ENCODE measurements at places on chromosomes 3 and 15.

DNA sequence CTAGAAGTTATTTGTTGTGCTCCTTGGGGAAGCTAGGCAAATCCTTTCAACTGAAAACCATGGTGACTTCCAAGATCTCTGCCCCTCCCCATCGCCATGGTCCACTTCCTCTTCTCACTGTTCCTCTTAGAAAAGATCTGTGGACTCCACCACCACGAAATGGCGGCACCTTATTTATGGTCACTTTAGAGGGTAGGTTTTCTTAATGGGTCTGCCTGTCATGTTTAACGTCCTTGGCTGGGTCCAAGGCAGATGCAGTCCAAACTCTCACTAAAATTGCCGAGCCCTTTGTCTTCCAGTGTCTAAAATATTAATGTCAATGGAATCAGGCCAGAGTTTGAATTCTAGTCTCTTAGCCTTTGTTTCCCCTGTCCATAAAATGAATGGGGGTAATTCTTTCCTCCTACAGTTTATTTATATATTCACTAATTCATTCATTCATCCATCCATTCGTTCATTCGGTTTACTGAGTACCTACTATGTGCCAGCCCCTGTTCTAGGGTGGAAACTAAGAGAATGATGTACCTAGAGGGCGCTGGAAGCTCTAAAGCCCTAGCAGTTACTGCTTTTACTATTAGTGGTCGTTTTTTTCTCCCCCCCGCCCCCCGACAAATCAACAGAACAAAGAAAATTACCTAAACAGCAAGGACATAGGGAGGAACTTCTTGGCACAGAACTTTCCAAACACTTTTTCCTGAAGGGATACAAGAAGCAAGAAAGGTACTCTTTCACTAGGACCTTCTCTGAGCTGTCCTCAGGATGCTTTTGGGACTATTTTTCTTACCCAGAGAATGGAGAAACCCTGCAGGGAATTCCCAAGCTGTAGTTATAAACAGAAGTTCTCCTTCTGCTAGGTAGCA is 657 bp downstream of the PATL2 start:
- DNase-seq, result no peak

- DNase-seq, result no peak
Measured at GRCh38 chr3:23320586-23321570, 117.8 kb downstream of the UBE2E2 start.

GRCh38 chr3:76011121-76011520 is 225.8 kb upstream of the ZNF717 start:
- DNase-seq, result no peak

DNA sequence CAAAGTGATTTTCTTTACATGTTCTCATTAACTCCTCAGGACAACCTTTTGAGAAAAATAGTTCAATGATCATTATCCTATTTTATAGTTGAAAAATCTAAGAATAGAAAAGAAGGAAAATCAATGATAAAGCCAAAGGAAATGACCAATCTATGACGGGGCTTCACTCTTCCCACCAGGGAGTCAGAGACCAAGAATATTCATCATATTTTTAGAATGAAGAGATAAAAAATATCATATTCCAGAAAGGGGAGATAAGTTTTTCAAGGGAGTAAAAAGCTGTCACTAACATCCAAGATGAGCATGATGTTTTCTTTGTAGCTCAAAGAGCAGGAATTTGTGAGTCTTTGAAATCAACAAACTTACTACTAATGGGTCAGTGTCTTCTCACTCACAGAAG is 71.5 kb upstream of the LPP start:
- DNase-seq, result no peak

- DNase-seq, result peak; percentile 60
Measured at GRCh38 chr3:71130471-71131374, 452.8 kb downstream of the FOXP1 start.

Measured in stimulated activated CD4-positive, alpha-beta T cell treated with anti-CD3 and anti-CD28 coated beads, Interleukin-4, amount 100 ng/mL, for 1 hour (primary cell).